ENCODE measurements at places on chromosomes 11 and 22. TPM values are rescaled to one million over a fixed set of nuclear protein-coding genes. Genes with fewer than 3 reads are reported as not detected.

GP1BB gene
- not detected for total RNA-seq

SHISAL1 gene
- 10.0 TPM for total RNA-seq

LRP4 gene
- 0.77 TPM for total RNA-seq

SCGB2A2 gene
- total RNA-seq: not detected

Data from uterus (tissue), 4 donors.